Muscle of leg (tissue), 16 donors: ENCODE measurements at places on chromosomes 2 and 18. TPM values are rescaled to one million over a fixed set of nuclear protein-coding genes. Genes with fewer than 3 reads are reported as not detected.

- DNase-seq = no peak
These were observed 269.4 kb upstream of the AGAP1 start for GRCh38 chr2:235224410-235224809.

- peak; percentile 99 for DNase-seq
These were observed at the start of gene SF3B6 for GRCh38 chr2:24075915-24076848. Gene SF3B6, minus strand, starts transcription at chr2:24076326. Its CDS starts 97 bp downstream, at chr2:24076229.

GRCh38 chr18:32577561-32577960 is 106.9 kb upstream of the GAREM1 start:
- no peak for DNase-seq

GRCh38 chr2:85540133-85540648 is 1.2 kb downstream of the MAT2A start:
- DNase-seq = no peak

ABCG5 gene
- not detected for total RNA-seq

DNA sequence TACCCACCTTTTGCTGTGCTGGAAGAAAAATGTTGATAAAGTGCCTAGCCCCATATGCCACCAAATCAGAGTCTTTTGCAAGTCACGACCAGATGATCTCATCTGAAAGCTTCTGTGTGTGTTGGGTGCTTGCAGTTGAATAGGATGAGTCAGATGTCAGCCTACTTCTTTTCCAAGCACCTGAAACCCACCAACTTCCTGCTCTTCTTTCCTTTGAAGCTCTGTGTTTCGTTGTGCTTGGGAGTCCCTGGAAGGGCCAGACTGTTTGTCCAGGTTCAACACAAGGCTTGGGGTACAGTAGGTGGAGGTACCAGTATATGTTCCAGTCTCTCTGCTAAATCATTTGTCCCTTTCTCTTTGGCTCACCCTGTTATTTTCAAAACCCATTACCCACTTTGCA is 36.8 kb upstream of the LCLAT1 start:
- no peak for DNase-seq

ASPRV1 gene
- total RNA-seq = 2.6 TPM

DNA sequence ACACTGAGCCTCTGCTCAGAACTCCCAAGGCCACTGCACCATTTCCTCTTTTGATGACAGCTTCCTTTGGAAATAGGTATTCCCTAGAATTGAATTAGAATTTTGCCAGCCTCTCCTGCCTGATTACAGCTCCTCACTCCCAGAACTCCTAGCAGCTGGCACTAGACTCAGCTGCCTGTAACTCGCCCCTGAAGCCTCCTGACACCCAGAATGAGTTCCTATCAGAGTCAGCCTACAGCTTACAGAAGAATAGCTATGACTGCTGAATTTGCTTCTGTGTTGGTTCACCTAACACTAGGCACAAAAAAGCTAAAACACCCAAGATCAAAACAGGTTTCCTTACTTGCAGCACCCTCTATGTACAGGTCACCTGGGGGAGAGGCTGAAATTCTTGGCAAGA is 108.2 kb upstream of the PTPRM start:
- no peak for DNase-seq

- DNase-seq = no peak
These were observed 19.3 kb downstream of the HNMT start for GRCh38 chr2:137983581-137983980.

- DNase-seq = no peak
These were observed 303.5 kb upstream of the ACVR2A start for GRCh38 chr2:147541314-147541713.

- no peak for DNase-seq
These were observed 1.1 kb upstream of the PREB start for GRCh38 chr2:27135478-27135955.

GRCh38 chr2:236631856-236632291 is 62.2 kb downstream of the ACKR3 start:
- DNase-seq = no peak

CRYGC gene
- not detected for total RNA-seq

DNA sequence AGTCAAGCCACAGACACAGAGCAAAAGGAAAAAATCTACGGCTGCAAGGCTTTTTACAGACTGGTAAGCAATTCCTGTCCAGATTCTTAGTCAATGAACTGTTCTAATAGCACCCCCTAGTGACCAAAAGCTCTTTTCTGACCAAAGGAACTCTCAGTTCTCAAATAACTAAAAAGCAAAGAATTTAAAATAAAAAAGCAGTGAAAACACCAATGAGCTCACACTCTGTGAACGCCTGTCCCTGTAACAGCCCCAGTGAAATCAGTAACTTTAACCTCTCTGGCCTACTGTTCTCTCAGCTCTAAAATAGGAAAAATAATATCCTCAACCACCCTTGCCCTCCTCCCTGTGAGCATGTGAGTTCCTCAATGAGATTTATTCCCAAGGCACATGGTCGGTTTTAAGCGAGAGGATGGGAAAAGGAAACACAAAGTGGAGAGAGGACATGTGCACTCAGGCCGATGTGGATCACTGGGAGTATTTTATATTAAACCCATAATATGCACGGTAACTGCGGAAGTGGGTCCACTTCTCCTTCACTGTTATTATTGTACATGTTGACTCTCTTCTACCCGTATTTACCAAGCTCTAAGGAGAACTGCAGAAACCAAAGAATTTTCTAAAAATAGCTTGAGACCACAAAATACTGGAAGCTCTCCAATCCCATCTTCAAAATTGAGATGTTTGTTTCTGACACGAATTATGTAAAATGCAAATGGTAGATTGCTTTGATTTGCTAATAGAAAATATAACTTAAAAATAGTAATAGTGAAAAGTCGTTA is 128.5 kb downstream of the STK39 start:
- peak; percentile 89 for DNase-seq

DSEL gene
- 17.6 TPM for total RNA-seq

- DNase-seq = no peak
These were observed 1.6 kb upstream of the CROCC2 start for GRCh38 chr2:240904216-240905175.

GRCh38 chr2:180062178-180062577 is 55.1 kb upstream of the CWC22 start:
- no peak for DNase-seq

RAB17 gene
- 0.93 TPM for total RNA-seq

CHST9 gene
- 0.27 TPM for total RNA-seq

VAMP5 gene
- 18.0 TPM for total RNA-seq

- DNase-seq = no peak
These were observed 78.9 kb upstream of the ZSWIM2 start for GRCh38 chr2:186927867-186928191.

- peak; percentile 74 for DNase-seq
These were observed 105.2 kb upstream of the ARHGAP28 start for GRCh38 chr18:6624271-6624660.

ATP8B1 gene
- 5.2 TPM for total RNA-seq

LOXHD1 gene
- 1.3 TPM for total RNA-seq

EVX2 gene
- total RNA-seq = 0.18 TPM

DSG1 gene
- total RNA-seq = not detected

- DNase-seq = no peak
These were observed 10.4 kb downstream of the HS6ST1 start for GRCh38 chr2:128308284-128308731.

DNA sequence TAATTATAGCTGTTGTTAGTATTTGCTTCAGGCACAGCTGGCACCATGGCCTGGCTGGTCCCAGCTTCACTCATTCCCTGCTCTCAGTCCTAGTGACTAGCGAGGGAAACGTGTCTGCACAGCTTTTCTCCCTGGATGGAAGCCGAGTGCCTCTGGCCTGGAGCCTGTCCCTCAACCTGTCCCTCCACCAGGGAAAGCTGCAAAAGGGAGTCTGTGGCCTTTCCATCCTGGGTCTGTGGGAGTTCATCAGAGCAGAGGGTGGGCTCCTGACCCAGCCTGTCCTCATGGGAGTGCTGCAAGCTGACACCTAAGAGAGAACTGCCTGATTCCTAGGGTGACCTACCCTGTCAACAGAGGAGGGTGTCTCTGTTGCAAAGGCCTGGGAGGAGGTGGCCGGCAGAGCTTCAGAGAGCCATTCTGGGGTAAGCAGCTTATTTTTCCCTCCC is 118.3 kb downstream of the CAPN13 start:
- DNase-seq = peak; percentile 66

GCC2 gene
- 18.3 TPM for total RNA-seq

- no peak for DNase-seq
These were observed 18.2 kb upstream of the C2orf66 start for GRCh38 chr2:196827356-196827755.

CIDEA gene
- not detected for total RNA-seq

- DNase-seq = no peak
These were observed 42.3 kb downstream of the FSIP2 start for GRCh38 chr2:185780890-185781289.

WNT6 gene
- 0.09 TPM for total RNA-seq

DNA sequence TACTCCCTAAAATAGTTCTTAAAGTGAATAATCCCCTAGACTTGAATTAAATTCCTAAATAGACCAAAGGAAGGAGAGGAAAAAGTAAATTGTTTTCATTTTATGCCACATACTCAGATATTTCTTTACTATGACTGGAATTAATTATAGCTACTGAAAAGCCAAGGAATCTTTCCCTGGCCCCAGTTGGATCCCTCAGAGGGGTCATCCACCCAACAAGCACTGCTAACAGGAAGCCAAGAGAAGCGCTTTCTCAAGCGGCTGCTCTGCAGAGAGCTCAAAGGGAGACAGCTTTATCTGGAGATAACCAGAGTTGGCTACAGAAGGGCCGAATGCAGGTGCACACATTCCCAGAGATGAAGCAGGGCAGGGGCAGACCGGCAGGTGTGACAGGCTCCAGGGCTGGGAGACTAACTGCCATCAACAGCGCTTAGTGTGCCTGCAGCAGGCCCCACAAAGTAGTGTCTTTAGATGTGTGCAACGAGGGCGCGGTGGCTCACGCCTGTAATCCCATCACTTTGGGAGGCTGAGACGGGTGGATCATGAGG is 51.1 kb downstream of the POLR1A start:
- peak; percentile 66 for DNase-seq

- DNase-seq = no peak
These were observed 139.3 kb downstream of the SPP2 start for GRCh38 chr2:234189786-234190300.

GRCh38 chr2:38474715-38475566 is 97.9 kb upstream of the ATL2 start:
- DNase-seq = peak; percentile 94

MAP4K4 gene
- total RNA-seq = 62.3 TPM

GRCh38 chr2:238247841-238248453 is 8.1 kb upstream of the HES6 start:
- DNase-seq = no peak

PPP1R7 gene
- 46.8 TPM for total RNA-seq
